Testis (tissue), 5 donors: ENCODE measurements at places on chromosomes 6 and 20.

GRCh38 chr6:50097966-50098640, 48.4 kb upstream of the DEFB112 start:
- no peak for DNase-seq

DNA sequence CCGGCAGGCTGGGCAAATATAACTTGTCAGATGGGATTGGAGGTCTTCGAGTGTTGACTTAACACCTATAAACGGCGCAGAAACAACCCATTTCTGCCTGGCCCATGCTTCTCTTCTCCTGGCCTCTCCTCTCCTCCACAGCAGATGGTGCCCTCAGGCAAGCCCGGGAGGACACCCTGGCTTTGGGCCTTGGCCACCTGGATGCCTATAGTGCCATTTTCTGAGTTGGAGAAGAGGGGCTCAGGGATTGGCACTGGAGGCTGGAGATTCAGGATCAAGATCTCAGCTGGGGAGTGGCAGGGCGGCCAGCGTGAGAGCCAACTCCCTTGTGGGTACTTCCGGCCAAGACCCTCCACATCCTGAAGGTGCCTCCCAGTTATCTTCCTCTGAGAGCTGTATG, 211.9 kb upstream of the PMEPA1 start:
- DNase-seq: no peak

DNA sequence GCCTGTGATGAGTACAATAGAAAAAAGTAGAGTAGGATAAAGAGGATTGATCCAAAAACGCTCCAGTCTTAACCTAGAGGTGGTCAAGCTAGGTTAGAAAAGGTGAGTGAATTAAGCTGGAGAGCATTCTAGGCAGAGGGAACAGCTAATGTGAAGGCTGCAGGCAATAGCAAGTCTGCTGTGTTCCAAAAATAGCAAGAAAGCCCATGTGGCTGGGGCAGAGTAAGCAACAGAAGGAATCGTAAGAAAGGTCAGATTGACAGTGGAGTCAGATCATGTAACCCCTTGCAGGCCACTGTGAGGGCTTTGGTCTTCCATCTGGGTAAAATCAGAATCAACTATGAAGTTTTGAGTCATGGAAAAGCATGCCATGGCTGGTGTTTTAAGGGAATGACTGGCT, 155.0 kb downstream of the OPN5 start:
- no peak for DNase-seq

DNA sequence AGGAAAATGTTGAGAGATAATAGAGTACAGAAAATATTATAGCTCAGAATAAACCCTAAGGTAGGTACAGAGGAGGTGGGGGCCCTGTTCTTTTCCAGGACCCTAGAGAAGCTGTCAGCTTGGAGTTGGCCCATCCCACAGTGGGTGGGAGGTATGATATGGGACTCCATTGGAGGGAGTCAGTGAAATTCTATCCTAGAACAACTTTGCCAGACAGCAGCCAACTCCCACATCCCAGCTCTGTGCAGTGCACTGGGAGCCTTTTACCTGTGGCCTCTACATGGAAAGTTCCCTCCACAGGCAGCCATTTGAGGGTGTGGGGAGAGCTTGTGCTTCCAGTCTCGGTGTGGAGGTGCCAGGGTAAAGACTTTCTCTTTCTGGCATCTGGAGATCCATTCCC, 36.8 kb upstream of the CLIC5 start:
- DNase-seq: no peak

DNA sequence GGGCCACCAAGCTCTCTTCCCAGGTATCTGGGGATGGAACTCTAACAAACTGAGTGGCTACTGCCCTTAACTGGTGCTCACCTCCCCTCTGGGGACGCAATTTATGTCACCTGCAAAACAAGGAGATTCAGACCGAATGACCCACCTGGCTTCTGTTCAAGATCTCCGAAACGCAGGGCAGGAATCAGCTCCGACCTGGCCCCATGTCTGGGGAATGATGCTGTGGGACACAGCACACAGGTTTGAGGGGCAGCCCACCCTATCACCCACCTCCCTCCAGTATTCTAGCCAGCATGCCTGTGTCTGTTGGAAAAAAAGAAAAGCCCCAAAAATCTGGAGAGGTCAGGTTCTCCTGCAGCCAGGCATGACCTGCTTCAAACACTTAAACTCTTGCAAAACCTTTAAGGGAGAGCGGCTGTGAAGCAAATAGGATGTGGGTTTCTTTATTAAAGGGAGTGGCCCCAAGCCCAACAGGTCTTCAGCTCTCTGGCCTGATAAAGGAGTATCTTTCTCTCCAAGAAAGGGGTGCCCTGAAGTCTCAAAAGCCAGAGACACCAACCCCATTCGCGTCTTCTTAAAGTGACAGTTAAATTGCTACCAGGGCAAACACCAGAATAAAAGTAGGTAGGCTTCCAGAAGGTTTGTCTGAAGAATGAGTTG, 6.4 kb downstream of the PREX1 start:
- DNase-seq: no peak

GRCh38 chr6:105014448-105014847, 57.5 kb downstream of the LIN28B start:
- no peak for DNase-seq

- no peak for DNase-seq
Measured at GRCh38 chr6:139738801-139739455, 364.5 kb upstream of the CITED2 start.

GRCh38 chr6:110620065-110620464, 143.7 kb upstream of the SLC22A16 start:
- DNase-seq: no peak

DNA sequence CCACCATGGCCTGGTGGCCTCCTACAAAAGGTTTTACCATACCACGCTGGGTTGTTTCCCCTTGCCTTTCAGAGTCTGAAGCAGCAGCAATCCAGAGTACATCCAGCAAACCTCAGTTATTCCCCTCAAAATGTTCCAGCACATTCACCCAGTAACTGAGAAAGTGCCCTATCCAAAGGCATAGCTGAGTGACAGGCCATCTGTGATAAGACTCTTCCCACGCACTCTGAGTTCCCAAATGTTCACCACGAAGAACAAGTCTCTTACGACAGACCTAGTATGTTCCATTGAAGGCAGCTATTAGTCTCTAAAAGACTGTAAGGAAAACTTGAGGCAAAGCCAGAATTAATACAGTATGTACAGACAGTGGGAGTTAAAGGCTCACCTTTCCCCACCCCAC, 31.6 kb upstream of the C20orf144 start:
- DNase-seq: no peak

- DNase-seq: peak; percentile 28
Measured at GRCh38 chr6:72580281-72580940, 41.5 kb upstream of the KCNQ5 start.

DNA sequence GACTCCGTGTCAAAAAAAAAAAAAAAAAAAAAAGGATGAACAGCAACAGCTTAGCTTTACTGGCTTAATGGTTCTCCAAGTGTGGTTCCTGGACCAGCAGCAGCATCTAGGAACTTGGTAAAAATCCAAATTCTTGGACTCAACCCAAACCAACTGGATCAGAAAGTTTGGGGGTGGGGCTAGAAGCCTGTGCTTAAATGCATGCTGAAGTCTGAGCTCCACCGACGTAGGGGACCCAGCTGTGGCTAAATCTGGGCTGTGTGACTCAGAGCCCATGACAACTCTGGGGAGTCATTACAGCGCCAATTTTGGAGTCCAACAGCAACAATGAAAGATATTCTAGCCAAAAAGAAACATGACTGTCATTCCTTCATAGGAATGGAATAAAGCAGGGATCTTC, 13.6 kb upstream of the CHD6 start:
- DNase-seq: no peak

- no peak for DNase-seq
Measured at GRCh38 chr6:2558861-2559801, 191.6 kb downstream of the MYLK4 start.

- no peak for DNase-seq
Measured at GRCh38 chr20:38809942-38810341, 4.4 kb downstream of the PPP1R16B start.

GRCh38 chr20:34301587-34302311, 1.4 kb downstream of the AHCY start:
- DNase-seq: no peak

- DNase-seq: no peak
Measured at GRCh38 chr6:111899531-111899930, 26.3 kb upstream of the FYN start.

DNA sequence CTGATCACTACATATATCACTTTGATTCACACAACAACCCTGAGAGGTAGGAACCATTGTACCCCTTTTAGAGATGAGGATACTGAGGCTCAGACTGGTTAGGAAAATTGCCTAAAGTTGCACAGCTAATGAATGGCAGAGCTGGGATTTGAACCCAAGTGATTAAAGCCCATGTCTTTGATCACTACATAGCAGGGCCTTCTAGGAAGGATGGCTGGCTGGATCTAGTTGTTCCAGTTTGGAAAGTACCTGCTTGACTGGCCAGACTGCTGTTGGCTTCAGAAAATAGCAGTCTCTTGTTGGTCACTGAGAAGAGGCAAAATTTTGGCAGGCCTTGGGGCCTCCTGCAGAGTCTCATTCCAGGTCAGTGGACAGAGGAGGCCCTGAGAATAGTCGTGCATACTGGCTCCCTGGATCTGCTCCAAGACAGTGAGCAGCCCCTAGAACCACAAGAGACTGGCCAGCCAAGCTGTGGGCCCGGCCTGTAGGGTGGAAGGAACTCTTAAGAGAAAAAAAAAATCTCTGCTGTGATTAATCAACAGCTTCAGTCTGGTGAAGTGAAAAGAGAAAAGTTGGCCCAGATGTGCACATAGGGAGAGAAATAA, 17.5 kb downstream of the PPARD start:
- DNase-seq: peak; percentile 37
